Activated naive CD4-positive, alpha-beta T cell treated with anti-CD3 and anti-CD28 coated beads, Interleukin-2, amount 10 ng/mL, durations not matched to agents 5 hours and 36 hours (primary cell): ENCODE measurements at places on chromosomes 4 and X. TPM values are rescaled to one million over a fixed set of nuclear protein-coding genes. Genes with fewer than 3 reads are reported as not detected.

SPANXN4 gene
- total RNA-seq = not detected

SYNPO2 gene
- 0.71 TPM for total RNA-seq

CLDN24 gene
- total RNA-seq = not detected

RAB33A gene
- total RNA-seq = 21.8 TPM

H2BW2 gene
- not detected for total RNA-seq
